Right renal pelvis (tissue), 4 donors: ENCODE measurements at places on chromosomes 5 and 9. TPM values are rescaled to one million over a fixed set of nuclear protein-coding genes. Genes with fewer than 3 reads are reported as not detected.

The PRR16 gene
- 4.8 TPM for polyA plus RNA-seq

The CTNND2 gene
- polyA plus RNA-seq = 2.7 TPM

DNA sequence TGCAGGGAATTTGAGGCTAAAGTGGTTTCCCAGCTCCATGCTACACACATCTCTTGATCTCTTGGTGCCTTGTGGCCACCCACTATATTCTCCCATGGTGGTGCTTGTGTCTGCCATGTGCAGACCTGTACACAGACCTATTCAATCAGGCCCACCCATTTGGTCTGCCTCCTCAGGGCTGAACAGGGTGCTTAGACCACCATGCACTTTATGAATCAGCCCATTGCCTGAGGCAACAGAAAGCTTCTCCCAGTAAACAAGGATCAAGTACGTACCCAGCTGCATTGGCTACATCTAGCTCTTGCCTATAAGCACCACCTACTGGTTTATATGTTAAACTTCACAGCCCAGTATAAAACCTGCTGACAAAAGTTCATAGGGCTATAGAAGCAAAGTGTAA, 664.3 kb upstream of the EDIL3 start:
- DNase-seq = no peak

GRCh38 chr5:176739461-176740051, 70.8 kb upstream of the UNC5A start:
- DNase-seq = no peak

DNA sequence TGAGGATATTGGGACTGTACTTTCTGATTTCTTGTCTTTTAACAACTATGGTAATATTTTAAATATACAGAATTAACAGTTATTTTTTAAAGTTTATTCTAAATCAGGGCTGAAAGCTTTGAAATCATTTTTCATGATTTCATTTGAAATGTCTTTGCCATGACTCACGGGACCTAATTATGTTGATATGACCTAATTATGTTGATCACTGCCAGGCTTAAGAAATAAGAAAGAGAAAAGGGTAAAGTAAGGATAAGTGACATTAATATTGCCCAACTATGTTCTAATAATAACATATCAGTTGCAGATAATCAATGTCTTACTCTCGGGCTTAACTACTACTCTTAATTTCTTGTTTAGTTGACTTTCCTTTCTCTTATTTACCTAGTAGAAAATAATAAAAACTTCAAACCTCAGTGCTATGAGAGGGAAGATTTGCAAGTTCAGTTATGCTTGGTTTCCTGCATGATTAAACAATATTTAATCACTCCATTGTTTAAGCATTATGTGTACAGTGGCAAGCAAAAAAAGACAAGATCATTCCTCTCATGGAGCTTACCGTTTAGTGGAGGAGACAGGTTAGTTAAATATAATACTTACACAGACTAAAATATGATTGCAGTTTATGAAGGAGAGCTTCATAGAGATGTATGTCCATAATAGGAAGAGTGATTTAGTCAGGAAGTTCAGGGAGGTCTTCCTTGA, 67.0 kb upstream of the EIF4EBP3 start:
- no peak for DNase-seq

- DNase-seq = no peak
These were observed 13.8 kb upstream of the LHX2 start for GRCh38 chr9:123997665-123998277.
